ENCODE measurements at places on chromosomes 13 and 19.

DNA sequence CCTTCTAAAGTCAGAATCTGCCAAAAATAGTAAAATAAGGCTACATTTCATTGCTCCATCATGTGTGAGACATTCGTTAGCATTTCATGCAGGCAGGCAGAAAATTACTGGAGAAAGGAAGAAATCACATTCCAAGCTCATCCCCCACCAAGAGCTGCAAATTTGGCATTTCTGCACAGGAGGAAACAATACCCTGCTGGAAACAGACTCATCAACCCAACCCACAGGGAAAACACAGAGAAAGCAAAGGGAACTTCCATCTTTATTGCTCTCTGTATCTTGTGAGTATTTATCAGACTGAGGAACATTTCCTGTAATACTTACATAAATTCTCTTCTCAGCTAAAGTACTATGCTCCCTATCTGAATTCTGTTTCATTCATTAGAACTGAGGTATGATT is 95.7 kb downstream of the KCTD12 start:
- DNase-seq, result no peak
- H3K27me3 ChIP-seq, result peaks cover 3% of the 10 kb centered on the region
- H3K27ac ChIP-seq, result no peak overlapping the region
- H3K36me3 ChIP-seq, result no peaks in the 10 kb centered on the region
- H3K4me1 ChIP-seq, result no peaks in the 10 kb centered on the region

- DNase-seq, result no peak
- peaks cover 53% of the 10 kb centered on the region for H3K4me1 ChIP-seq
- no peak overlapping the region for H3K4me3 ChIP-seq
- no peaks in the 10 kb centered on the region for H3K27me3 ChIP-seq
- no peak overlapping the region for H3K27ac ChIP-seq
- peaks cover 16% of the 10 kb centered on the region for H3K36me3 ChIP-seq
Observed at GRCh38 chr19:19434483-19435045, 29.1 kb downstream of the GATAD2A start.

- peaks cover 2% of the 10 kb centered on the region for H3K27me3 ChIP-seq
- H3K27ac ChIP-seq, result no peak overlapping the region
- H3K36me3 ChIP-seq, result no peaks in the 10 kb centered on the region
Observed at GRCh38 chr13:47216176-47216822, 319.4 kb upstream of the HTR2A start.

- peaks cover 10% of the 10 kb centered on the region for H3K36me3 ChIP-seq
- no peak for DNase-seq
- no peaks in the 10 kb centered on the region for H3K4me1 ChIP-seq
- no peaks in the 10 kb centered on the region for H3K27me3 ChIP-seq
- H3K27ac ChIP-seq, result no peak overlapping the region
- H3K4me3 ChIP-seq, result no peak overlapping the region
Observed at GRCh38 chr13:106083620-106084350, 451.7 kb downstream of the EFNB2 start.

DNA sequence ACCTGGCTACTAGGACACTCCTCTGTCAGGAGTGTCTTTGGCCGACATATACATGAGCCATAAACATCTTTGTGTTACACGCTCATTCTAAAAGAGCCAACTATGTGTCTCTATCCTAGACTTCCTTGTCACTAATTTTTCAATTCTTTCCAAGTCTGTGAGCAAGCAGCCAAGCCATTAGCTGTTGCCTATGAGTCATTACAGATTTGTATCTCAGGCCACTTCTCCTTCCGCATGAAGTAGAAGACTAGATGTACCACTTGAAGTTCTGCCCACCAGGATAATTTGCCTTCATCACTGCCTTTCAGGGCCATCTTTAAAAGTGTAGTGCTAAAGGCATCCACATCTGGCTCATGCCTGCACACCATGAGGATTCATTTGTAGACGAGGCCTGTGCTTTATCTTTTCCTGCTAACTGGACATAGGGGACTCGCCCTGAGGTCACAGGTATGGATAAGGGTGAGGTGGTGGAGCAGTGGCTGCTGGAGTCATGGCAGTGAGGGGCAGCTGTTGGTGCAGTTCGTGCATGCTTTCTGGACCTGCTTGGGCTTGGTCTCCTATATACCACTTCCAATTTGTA is 126.1 kb upstream of the KL start:
- peaks cover 17% of the 10 kb centered on the region for H3K27me3 ChIP-seq
- H3K4me3 ChIP-seq, result no peak overlapping the region
- no peaks in the 10 kb centered on the region for H3K4me1 ChIP-seq
- no peak for DNase-seq

DNA sequence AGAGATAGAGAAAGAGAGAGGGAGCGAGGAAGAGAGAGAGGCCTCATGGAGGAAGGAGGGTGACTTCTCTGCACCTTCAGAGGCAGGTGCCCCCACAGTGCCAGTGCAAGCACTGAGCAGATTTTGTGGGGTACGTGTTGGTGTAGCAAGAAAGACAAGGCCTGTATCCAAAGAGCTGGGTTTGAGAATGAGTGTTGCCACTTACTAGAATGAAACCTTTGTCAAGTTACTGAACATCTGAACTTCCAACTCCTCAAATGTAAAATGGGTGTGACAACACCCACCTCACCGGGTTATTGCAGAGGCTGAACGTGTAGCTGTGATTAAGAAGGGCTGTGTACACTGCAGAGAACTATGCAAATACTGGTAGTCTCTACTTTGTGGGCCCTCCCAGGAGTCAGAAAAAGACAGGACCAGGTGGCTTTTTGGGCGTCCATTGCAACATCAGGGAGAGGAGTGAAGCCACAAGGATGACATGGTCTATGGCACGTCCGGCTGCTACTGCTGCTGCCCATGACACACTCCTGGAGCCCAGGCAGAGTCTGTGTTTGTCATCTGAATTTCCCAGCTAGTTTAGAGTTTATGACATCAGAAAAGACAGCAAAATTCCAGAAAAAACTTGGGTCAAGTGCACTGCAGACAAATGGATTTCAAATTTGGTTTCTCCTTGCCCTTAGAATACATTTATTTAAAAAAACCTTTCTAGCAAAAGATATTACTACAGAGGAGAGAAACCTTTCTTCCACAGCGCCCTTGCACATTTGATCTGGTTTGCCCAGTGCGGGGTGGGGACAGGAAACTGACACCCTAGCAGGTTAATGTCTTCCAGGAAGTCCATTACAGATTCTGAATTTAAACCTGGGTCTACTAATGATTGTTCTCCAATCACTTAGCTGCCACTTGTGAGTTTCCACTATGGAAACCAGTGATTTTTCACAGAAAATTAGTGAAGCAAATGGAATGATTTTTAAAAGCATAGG is 54.0 kb upstream of the ATP12A start:
- no peak overlapping the region for H3K4me3 ChIP-seq
- H3K36me3 ChIP-seq, result no peaks in the 10 kb centered on the region
- peaks cover 8% of the 10 kb centered on the region for H3K27me3 ChIP-seq
- no peak for DNase-seq

DNA sequence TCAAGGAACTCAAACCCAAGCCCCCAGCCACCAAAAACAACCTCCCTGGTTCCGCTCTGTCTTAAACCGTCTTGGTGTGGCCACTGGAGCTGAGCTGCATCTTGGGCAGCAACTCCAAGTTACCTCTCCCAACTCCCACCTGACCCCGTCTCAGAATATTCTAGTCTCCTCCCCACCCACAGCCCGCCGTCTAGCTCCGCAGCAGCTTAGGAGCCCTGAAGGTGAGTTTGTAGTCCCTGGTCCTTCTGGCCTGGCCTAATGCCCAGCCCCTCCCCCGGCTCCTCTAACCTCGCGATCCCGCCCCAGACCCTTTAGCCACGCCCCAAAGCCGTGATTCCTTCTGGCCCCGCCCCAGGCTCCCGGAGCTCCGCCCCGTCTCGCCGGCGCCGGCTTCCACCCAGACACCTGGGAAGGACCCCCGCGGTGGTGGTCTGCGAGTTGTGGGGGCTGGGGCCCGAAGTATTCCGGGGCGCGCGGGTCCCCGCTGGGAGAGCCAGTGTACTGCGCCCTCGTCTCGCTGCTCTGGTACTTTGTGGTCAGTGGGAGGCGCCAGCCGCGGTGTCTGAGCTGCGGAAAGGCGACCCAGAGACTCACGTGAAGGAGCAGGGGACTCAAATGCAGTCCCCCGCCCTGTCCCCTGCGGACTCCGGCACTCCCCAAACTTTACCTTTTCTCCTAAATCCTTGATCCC is 2.5 kb upstream of the LHB start:
- peaks cover 11% of the 10 kb centered on the region for H3K36me3 ChIP-seq
- H3K4me1 ChIP-seq, result peaks cover 28% of the 10 kb centered on the region
- H3K27ac ChIP-seq, result no peak overlapping the region
- H3K4me3 ChIP-seq, result peak overlapping the region; percentile 68

- DNase-seq, result no peak
- H3K27ac ChIP-seq, result no peak overlapping the region
- no peak overlapping the region for H3K4me3 ChIP-seq
- no peaks in the 10 kb centered on the region for H3K4me1 ChIP-seq
- H3K36me3 ChIP-seq, result peaks cover 85% of the 10 kb centered on the region
Observed at GRCh38 chr19:24052811-24053210, 34.2 kb upstream of the ZNF254 start.

DNA sequence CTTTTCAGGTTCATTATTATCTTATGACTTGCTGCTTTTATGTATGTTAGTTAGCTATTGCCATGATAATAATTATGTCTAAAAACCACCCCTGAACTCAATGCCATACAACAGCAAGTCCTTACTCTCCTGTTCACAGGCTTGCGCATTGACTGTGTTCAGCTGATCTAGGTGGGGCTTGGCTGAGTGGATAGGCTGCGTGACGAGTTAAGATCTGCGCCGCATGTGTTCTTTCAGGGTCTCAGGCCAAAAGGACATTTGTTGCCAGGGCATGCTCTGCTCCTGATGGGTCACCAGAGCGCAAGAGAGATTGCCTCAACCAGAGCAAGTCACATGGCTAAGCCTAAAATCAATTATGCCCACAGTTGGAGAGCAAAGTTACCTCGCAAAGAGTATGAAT is 859 bp downstream of the ZNF568 start:
- H3K4me3 ChIP-seq, result peak overlapping the region; percentile 96
- peaks cover 96% of the 10 kb centered on the region for H3K36me3 ChIP-seq
- no peaks in the 10 kb centered on the region for H3K27me3 ChIP-seq
- no peak for DNase-seq

DNA sequence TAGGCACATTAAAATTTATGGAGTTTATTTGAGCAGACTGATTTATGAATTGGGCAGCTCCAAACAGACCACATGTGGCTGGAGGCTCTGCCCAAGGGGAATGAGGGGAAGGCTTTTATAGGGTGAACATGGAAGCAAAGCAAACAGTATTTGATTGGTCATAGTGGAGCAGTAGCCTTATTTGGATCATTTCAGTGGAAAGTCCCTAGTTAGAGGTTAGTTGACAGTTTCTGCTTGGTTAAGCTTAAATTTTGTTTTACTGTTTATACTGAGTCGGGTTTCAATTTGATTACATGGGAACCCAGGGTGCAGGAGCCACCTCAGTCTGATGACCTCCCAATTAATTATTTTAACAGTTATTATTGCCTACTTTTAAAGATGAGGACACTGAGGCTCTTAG is 140.5 kb downstream of the NDFIP2 start:
- H3K36me3 ChIP-seq, result peaks cover 5% of the 10 kb centered on the region
- no peak overlapping the region for H3K27ac ChIP-seq
- peaks cover 4% of the 10 kb centered on the region for H3K4me1 ChIP-seq
- peaks cover 4% of the 10 kb centered on the region for H3K27me3 ChIP-seq
- H3K4me3 ChIP-seq, result no peak overlapping the region
- DNase-seq, result no peak

GRCh38 chr13:113058988-113059850 is 46.4 kb upstream of the F7 start:
- H3K27me3 ChIP-seq, result peaks cover 6% of the 10 kb centered on the region
- H3K4me1 ChIP-seq, result peaks cover 3% of the 10 kb centered on the region
- DNase-seq, result no peak
- no peak overlapping the region for H3K4me3 ChIP-seq

- H3K27me3 ChIP-seq, result peaks cover 6% of the 10 kb centered on the region
- no peak for DNase-seq
- H3K36me3 ChIP-seq, result peaks cover 18% of the 10 kb centered on the region
- no peak overlapping the region for H3K4me3 ChIP-seq
Observed at GRCh38 chr13:75341028-75341427, 140.9 kb downstream of the TBC1D4 start.

- peak overlapping the region; percentile 14 for H3K4me3 ChIP-seq
- H3K27ac ChIP-seq, result peak overlapping the region; percentile 94
- H3K36me3 ChIP-seq, result no peaks in the 10 kb centered on the region
- DNase-seq, result no peak
Observed at GRCh38 chr13:27403203-27403678, 21.2 kb upstream of the GTF3A start.

DNA sequence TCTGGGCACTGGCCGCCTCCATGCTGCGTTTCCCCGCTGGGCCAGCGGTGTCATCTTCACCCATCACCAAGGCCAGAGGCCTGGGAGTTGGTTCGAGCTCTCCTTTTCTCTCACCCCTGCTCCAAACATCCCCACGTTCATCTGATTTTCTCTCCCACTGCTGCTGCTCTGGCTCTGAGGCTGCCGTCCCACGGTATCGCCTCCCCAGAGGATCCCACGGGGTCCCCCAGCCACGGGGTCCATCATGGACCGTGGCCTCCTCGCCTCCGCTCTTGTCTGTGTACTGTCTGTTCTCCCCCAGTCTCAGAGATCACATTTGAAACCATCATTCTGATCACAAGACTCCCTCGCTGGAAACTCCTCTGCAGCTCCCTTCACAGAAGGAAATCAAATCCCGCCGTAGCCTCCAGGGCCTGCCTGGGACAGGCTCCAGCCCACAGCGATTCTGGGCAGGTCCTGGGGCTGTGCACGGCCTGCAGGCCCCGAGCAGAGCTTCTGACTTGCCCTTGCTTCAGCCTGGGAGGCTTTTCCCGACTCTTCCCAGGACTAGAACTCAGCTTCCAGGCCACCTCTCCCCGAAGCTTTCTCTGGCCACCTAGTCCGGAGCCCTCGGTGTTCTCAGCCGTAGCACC is 64.2 kb downstream of the SOX1 start:
- DNase-seq, result no peak
- peaks cover 6% of the 10 kb centered on the region for H3K4me1 ChIP-seq
- no peak overlapping the region for H3K4me3 ChIP-seq
- no peak overlapping the region for H3K27ac ChIP-seq
- H3K36me3 ChIP-seq, result no peaks in the 10 kb centered on the region
- peaks cover 30% of the 10 kb centered on the region for H3K27me3 ChIP-seq

GRCh38 chr19:31269425-31270127 is 79.7 kb downstream of the TSHZ3 start:
- H3K36me3 ChIP-seq, result no peaks in the 10 kb centered on the region
- no peak overlapping the region for H3K4me3 ChIP-seq
- H3K27me3 ChIP-seq, result peaks cover 2% of the 10 kb centered on the region
- peak overlapping the region; percentile 88 for H3K27ac ChIP-seq
- H3K4me1 ChIP-seq, result peaks cover 66% of the 10 kb centered on the region

DNA sequence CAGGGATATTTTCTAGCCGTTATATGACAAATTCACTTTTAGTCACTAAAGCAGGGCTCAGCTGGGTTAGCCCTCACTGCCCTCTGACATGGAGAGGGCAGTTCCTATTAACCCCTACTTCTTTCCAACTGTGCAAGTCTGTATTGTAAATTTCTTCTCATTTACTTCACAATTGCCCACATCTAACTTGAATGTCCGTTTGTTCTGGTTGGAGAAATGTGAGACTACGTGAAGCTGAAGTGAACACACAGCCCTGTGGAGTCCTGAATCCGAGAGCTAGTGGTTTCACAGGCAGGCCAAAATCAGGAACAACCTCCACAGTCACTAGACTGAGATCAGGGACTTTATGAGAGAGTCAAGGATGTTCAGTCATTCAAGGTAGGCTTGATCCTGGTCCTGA is 4.4 kb upstream of the MYO16 start:
- H3K36me3 ChIP-seq, result no peaks in the 10 kb centered on the region
- H3K4me3 ChIP-seq, result no peak overlapping the region
- no peak overlapping the region for H3K27ac ChIP-seq
- no peaks in the 10 kb centered on the region for H3K4me1 ChIP-seq

Data from nephron progenitor cell (in vitro differentiated cells).